ENCODE measurements at places on chromosomes 11 and 22.

DNA sequence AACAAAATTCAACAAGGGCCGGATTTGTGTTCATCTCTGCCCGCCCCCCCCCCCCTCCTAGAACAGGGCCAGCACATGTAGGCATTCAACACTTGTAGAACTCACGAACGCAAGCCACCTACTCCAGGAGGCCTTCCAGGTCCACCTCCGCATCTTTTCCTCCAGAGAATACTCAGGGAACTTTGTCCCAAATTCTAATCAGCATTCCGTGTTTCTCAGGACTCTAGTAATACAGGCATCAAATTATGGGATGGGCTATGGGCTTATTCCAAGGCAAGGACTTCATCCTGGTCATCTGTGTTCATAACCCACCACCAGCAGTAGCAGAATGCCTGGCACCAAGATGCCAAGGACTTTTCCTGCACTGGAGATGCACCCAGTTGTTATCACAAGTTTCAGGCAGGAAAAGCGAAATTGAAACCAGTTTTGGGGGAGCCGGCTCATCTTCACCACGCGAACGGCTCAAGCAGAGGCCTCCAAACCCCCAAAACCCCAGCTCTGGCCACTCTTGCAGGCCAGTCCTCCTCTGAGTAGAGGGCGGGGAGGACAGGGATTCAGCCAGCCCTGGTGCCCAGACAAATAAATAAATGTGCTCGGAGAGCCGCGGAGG lies 462 bp downstream of the UBE2L6 start:
- DNase-seq: no peak

DNA sequence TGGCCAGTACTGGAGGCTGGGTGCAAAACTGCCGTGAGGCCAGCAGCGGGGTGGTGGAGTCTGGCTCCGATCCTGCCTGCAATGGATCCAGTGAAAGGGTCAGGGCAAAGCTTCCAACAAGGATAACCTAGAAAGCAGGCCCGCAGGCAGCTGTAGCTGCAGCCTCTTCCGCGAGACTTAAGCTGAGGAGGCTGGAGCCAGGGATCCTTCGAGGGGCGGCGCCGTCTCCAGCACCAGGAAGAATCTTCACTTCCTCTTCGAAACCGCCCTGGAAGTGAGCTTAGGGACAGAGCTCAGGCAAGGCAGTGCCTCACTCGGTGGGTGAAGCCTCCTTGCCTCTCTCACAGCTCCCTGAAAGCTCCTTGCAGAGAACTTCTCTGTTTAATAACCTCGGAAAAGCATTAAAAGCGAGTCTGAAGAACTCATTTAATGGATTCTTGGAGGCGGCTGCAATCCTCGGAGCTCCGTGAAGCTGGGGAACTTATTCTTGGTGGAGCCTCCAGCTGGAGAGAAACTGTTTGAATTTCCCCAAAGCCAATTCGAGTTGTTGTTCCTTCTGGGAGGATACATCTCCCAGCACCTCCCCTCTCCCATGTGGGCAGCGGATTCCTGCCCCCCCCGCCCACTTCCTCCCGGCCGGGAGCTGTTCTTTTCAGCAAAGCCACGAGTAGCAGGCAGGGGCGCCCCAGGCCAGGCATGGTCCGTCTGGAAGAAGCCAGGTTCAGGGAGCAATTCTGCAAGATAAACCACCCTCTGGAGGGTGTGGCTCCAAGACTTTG lies 169.9 kb downstream of the CTTN start:
- DNase-seq: no peak

DNA sequence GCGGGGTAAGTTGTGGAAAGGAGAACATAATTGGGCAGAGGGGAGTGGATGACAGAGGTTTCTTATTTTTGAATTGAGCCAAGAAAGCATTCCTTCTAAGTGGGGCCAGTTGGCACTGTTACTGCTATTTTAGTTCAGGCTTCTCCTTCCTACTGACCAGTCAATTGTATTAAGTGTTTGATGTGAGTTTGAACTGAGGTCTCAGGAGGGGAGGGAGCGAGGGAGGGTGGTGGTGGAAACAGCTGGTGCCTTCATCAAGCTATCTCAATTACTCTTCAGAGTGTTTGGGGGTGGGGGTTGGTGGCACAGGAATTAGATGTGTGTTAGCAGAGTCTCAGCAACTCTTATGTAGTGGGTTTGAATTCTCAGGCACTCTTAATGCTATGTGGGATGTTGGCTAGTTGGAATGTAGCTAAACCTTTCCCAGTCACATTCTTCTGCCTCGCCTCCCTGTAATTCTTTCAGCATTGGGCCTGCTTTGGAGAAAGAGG lies 14.5 kb downstream of the CTNND1 start:
- DNase-seq: no peak

- DNase-seq: no peak
Measured at GRCh38 chr11:134576721-134577171, 164.7 kb upstream of the B3GAT1 start.

DNA sequence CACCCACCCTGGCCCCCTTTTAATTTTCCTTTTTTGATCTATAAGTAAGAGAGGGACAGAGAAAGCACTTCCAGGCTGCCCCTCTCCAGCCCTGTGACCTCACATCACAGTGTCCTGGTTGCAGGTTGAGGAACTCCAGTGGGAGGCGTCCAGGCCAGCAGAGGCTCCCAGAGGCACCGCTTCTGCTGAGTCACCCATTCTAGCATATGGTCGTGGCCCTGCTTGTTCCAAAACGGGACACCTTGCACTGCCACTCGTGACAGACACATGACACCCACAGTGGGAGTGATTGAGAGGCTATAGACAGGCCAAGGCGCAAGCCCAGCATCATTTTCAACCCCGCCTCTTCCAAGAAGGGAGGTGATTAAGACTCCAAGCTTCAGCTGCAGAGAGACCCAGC lies 16.0 kb upstream of the TMPRSS4 start:
- no peak for DNase-seq

GRCh38 chr11:126602349-126602940 lies 247.0 kb downstream of the ST3GAL4 start:
- no peak for DNase-seq

GRCh38 chr11:46175401-46176002 lies 54.2 kb upstream of the PHF21A start:
- DNase-seq: no peak

GRCh38 chr11:87263979-87264378 lies 226.2 kb downstream of the TMEM135 start:
- DNase-seq: no peak

- DNase-seq: no peak
Measured at GRCh38 chr11:61752117-61752924, at the start of gene MYRF. TSS of gene MYRF (plus strand) at chr11:61752636. CDS start at chr11:61752745, 109 bp downstream.

DNA sequence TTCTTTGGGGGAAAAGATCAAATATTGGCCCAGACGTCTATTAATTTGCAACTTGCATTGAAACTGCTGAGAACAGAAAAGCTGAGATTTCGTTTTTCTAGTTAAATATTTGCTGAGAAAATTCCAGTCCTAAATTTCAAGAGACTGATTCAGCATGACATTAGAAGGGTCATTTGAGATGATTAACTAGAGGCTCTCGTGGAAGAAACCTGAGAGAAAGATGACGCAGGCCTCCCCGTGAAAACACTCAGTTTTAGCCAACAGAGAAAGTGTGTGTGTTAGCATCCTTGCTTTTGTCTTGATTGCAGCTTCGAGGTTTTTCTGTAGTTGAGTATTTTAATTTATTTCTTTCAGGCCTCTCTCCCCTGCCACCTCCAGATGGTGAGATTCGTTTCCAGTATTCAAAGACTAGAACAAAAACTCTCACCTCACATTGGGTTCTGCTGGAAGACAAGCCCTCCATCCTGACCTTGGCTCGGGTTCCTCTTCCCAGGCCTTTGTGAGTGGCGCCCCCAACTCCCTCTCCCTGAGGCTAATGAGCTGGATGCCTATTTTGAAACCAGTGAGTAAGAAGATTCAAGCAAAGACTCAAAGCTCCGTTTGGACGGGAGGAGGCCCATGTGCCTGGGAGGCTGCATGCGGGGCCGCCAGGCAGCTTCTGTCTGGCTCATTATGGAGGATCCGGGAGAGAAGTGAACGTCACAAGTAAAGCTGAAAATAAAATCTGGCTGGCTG lies 52.4 kb downstream of the CELSR1 start:
- DNase-seq: no peak
